Posterior cingulate gyrus (tissue), 11 donors: ENCODE measurements at places on chromosomes 7 and 10.

DNA sequence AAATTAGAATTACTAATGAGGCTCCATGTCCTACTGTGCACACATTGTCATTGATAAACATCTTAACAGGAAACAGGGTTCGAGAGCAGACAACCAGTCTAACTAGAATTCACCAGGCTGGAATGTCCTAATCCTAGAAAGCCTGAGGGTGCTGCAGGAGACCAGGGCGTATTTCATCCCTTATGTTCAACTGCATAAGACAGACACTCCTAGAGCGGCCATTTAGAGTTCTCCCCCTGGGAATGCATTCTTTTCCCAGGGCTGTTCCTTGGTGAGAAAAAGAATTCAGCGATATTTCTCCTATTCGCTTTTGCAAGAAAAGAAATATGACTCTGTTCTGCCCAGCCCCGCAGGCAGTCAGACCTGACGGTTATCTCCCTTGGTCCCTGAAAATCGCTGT lies 486.0 kb downstream of the REEP3 start:
- no peak for DNase-seq

- DNase-seq: no peak
These were observed 40.1 kb upstream of the RET start for GRCh38 chr10:43036481-43037428.

DNA sequence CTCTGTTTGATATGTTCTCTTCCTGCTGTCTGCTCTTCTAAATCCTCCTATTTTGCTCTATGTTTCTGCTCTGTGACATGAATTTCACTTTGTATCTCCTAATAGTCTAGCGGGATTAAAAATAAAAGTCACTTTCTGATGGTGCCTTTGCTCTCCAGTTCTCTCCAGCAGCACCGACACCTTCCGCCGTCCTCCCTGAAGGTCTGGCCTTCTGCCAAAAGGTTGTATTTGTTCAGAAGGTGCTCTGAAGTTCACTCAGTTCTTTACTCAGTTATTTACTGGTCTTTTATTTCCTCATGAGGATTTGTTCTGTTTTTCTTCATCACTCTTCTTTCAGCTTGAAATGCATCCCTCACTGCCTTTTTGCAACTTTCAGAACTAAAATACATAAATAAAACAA lies 11.2 kb upstream of the EPHA1 start:
- DNase-seq: no peak

DNA sequence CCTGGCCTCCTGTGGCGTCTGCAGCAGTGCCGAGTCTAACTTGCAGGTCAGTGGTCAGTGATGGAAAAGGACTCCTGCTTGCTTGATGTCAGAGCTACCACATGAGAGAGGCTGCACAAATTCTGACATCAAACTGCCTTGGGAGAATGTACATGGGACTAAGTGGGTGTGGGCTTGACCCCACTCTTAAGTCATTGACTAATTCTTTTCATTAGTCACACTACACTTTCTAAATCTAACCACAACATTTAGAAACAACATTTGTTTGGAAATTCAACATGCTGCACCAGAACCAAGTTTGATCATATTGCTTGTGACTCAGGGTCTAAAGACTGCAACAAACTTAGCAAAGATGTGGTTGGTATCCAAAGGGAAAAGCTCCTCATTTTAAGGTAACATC lies 24.4 kb upstream of the CDC14C start:
- DNase-seq: no peak

- DNase-seq: no peak
These were observed 33.9 kb downstream of the PTTG1IP2 start for GRCh38 chr7:90503367-90503766.

DNA sequence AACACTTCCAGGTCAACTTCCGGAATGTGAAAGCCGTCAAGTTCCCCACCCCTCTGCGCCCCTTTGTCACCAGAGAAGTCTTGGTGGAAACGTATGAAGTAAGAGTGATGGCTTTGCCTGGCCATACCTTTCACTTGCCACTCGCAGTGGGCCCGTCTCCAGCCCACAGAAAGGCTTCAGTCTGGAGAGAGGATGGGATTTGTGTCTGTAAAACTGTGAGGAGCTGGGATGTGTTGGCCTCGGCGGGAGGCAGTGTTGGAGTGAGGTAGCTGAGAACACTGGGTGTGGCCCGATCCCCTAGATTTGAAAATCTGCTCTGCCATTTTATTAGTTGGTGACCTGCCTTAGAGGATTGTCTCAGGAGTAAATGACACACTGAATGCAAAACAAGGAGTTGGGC lies 6.4 kb downstream of the ADCK2 start:
- no peak for DNase-seq

- DNase-seq: no peak
These were observed 140.7 kb downstream of the ICA1 start for GRCh38 chr7:8121243-8121642.

- DNase-seq: no peak
These were observed 81.3 kb upstream of the KLF6 start for GRCh38 chr10:3866332-3866731.

DNA sequence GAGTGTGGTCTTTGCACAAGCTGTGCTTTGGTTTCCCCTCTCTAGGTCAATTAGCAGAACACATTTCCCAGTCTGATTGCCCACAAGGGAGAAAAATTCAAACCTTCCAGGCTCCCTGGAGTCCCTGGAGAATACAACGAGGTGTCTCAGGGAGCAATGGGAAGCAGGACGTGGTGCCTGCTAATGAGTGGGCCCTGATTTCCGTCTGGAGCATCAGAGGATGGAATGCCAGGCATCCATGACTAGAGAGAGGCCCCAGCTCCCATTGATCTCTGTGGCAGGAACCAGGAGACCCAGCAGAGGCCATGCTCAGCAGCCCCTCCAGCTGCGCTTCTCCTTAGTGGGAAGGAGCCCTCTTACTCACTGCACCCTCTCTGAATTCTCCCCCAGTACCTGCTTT lies 33.2 kb upstream of the TLX1 start:
- peak; percentile 19 for DNase-seq
